EH (cell line): ENCODE measurements at places on chromosomes 1 and 21.

DNA sequence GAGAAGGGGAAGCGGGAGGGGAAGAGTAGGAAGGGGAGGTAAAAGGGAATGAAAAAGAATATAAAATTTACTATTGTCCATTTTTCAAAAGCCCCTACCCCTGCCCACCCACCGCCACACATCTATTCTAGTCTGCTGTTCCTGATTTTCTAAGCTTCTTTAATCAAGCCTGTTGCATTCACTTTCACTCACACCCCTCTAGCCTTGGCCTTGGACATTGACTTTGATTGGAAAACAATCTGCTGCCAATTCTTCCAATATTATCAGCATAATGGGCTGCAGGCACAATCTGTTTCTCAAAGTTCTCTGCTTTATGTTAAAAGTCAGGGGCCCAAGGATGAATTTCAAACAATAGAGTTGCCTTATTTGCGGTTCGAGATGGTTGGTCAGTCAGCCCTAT lies 281.2 kb downstream of the SETD4 start:
- DNase-seq = no peak

- DNase-seq = no peak
Measured at GRCh38 chr1:181783208-181783607, 278.3 kb downstream of the ZNF648 start.

DNA sequence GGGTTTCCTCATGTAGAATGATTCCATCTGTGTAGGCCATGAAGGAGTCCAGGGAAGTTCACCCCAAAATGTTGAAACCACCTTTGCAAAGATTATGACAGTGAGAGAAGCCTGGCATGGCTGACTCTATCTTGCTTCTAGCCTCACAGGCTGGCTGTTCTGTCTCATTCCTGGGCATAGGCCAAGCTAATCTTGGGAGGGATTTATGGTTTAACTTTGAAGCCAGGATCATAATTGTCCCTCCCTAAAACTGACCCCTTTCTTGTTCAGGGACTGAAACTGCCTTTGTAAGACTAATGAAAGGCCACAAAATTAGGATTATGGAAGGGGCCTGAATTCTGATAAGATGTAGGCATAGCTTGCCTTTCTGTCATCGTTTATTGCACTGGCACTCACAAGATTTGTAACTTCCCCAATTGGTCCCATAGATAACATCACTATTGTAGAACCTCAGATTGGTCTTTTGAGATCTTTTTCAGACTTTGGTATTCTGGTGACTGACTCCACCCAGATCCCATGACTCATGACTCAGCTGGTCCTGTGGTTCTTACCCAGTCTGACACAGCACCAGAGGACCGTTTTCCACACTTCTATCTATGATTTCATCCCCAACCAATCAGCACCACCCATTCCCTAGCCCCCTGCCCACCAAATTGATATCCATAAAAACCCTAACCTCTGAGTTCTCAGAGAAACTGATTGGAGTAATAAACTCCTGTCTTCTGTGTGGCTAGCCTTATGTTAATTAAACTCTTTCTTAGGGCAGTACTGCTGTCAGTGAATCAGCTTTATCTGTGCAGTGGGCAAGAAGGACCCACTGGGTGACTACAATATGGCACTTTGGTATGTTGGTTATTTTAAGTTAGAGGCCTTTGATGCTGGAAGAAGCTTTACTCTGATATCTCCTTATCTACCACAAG lies 13.6 kb upstream of the LAMTOR5 start:
- DNase-seq = peak; percentile 58

- no peak for DNase-seq
Measured at GRCh38 chr1:28239004-28239403, 3.1 kb downstream of the ATP5IF1 start.

DNA sequence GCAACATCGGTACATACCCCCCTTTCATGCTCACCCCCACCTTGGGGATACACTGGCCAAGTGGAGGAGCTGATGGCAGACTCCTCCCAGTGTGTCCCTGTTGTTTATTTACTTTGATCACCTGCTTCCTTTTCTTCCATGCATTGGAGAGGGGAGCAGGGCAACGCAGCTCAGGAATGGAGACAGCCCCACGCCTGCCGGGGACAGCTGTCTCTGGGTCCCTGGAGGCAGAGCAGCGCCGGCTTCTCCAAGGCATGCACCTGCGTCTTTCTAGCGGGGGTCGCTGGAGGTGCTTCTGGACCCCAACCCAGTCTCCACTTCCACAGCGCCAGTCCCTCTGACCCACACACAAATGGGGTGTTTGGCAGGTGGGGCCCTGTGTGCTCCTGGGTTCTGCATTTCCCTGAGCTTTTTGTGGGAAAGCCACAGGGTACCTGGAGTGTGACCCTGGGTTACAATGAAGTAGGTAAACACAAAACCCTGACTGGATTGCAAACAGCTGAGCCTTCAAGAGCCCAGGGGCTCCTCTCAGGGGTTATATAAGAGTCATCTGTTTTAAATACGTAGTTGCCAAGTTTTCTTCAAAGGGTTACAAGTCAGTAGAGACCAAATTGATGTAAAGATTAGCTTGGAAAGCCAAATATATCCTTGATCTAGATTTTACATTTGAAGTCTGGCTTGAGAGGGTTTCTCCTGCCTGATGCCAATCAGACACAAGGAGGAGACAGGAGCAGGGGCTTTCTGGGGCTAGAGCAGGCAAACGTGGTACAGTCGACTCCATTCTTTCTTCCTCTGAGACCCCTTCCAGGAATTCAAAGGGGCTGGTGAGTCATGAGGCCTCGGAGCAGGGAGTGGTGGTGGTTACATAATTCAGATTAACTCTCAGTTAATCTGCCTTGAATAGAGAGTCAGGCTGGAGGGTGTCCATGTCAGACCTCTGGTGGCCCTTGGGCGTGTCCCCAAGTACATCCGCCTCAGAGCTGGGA lies 4.5 kb downstream of the AJAP1 start:
- DNase-seq = peak; percentile 37

DNA sequence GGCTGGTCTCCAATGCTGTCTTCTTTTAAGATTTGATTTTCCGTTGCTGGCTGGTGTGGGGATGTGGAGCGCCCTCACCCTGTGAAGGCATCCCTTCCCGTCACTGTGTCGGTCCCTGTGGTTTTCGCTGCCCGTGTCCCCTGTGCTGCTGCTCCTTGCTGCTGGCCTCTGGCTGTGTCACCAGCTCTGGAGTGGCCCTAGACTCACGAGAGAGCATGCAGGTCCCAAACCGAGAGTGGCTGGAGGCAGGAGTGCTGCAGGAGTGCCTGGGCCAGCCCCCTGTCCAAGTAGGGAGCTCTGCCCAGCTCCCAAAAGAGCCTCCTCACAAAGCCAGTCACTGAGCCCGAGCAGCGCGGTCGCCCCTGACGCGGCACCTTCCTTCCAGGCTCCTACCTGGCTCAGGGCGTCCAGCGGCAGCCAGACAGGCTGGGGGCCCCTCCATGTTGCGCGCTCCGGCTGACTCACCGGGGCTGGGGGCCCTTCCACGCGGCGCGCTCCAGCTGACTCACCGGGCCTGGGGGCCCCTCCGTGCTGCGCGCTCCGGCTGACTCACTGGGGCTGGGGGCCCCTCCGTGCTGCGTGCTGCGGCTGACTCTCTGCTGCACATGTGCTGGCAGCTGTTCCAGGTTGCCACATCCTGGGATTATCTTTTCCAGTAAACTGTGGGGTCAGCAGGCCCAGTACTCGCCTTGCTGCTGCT lies 106.7 kb upstream of the COL6A1 start:
- DNase-seq = peak; percentile 97

- DNase-seq = no peak
Measured at GRCh38 chr1:92854101-92854785, 22.4 kb downstream of the RPL5 start.

DNA sequence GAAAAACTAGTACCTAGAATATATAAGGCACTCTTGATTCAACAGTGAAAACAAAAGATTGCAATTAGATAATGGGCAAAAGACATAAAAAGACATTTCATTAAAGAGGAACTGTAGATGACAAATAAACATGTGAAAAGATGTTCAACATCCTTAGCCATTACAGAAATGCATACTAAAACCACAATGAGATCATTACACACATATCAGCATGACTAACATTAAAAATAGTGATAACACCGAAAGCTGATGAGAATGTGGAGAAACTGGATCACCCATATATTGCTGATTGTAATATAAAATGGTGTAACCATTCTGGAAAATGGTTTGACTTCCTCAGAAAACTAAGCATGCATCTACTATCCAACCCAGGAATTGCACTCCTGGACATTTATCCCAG lies 340.3 kb downstream of the SEC16B start:
- DNase-seq = peak; percentile 2

DNA sequence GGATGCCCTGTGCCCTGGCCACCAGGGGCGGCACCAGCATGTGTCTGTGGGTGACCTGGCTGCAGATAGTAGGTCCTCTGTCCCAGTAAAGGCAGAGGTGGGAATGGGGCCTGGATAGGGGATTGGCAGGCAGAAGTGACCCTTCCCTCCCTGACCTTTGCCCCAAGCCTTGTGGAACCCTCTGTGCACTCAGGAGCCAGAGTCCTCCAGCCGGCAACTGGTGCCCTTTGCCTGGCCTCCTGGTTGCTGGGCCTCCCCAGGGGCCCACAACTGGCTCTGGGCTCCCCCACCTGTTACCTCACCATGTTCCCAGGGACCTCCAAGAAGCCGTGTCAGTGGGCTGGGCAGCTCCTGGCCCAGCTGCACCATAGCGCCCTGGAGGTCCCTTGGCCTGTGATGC lies 10.0 kb downstream of the PLCH2 start:
- DNase-seq = no peak
